ENCODE measurements at places on chromosomes 16 and 17.

DNA sequence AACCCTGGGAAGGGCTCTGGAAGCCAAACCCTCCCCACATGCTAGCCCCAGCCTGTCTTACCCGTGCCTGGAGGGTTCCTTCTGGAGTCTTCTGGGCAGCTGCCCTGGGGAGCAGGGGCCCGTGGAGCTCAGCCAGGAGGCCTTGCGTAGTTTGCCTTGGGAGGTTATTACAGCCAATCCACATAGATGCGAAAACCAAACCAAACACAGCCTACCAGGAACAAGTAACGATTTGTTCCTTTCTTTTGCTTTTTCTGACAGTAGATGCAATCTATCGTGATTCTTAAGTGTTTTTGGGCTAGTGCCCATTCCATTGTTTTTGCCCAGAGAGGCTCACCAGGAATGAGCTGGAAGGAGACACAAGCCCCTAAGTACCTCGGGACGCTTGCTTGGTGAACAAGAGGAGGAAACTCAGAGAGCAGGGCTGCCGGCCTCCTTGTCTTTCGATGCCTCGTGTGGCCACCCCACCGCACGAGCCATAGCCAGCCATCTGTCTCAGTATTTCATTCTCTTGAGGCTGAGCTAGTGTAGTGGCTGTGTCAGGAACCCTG, 102.7 kb upstream of the NOL11 start:
- peak; percentile 68 for DNase-seq

- peak; percentile 80 for DNase-seq
Observed at GRCh38 chr16:82603784-82604411, 22.9 kb upstream of the CDH13 start.

- peak; percentile 92 for DNase-seq
Observed at GRCh38 chr17:74981979-74982662, 5.3 kb upstream of the CDR2L start.

- no peak for DNase-seq
Observed at GRCh38 chr17:76565728-76566612, 19.7 kb downstream of the ST6GALNAC2 start.

GRCh38 chr16:82082543-82083244, 47.6 kb downstream of the HSD17B2 start:
- no peak for DNase-seq
